RPMI7951 (cell line): ENCODE measurements at places on chromosomes 2 and 18.

GRCh38 chr2:198444800-198445287 is 640.5 kb downstream of the PLCL1 start:
- no peak for DNase-seq

GRCh38 chr2:102313950-102314349 is 2.6 kb downstream of the IL1RL1 start:
- no peak for DNase-seq

GRCh38 chr18:25976554-25976953 is 113.9 kb downstream of the SS18 start:
- DNase-seq: peak; percentile 35

DNA sequence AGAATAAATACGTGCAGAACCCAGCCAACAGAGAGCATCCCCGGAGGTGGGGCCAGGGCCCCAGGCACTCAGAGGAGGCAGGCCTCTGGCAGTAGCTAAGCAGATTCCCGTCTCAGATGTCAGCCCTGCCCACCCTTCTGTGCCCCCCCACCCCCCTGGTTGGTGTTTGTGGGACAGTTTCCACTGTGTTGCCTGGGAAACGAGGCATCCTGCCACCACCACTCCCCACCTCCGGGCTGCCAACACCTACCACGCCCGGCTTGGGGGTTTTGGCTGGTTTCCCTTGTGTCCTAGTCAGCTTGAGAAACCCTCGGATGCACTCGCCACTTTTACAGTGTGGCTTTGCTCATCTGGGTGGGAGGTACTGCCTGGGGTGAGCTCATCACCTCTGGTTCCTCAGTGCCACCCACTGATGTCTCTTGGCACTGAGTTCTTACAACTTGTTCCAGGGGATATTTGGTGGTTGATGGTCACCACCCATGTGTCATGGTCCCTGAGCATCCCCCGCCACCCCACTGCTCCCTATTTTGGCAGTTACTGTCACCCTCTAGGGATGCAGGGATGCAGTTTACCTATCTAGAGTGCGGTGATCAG is 72.4 kb upstream of the YWHAQ start:
- DNase-seq: peak; percentile 100

DNA sequence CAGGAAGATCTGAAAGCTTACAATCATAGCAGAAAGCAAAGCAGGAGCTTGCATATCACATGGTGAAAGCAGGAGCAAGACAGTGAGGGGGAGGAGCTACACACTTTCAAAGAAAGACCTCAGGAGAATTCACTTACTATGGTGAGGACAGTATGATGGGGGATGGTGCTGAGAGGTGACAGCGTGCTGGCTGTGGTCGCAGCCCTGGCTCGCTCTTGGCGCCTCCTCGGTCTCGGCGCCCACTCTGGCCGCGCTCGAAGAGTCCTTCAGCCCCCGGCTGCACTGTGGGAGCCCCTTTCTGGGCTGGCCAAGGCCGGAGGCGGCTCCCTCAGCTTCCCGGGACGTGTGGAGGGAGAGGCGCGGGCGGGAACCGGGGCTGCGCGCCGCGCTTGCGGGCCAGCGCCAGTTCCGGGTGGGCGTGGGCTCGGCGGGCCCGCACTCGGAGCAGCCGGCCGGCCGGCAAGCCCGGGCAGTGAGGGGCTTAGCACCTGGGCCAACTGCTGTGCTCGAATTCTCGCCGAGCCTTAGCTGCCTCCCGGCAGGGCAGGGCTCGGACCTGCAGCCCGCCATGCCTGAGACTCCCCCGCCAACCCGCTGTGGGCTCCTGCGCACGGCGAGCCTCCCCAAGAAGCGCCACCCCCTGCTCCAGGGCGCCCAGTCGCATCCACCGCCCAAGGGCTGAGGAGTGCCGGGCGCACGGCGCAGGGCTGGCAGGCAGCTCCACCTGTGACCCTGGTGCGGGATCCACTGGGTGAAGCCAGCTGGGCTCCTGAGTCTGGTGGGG is 131.9 kb upstream of the SPATS2L start:
- DNase-seq: no peak
